ENCODE measurements at places on chromosomes 1 and 21.

DNA sequence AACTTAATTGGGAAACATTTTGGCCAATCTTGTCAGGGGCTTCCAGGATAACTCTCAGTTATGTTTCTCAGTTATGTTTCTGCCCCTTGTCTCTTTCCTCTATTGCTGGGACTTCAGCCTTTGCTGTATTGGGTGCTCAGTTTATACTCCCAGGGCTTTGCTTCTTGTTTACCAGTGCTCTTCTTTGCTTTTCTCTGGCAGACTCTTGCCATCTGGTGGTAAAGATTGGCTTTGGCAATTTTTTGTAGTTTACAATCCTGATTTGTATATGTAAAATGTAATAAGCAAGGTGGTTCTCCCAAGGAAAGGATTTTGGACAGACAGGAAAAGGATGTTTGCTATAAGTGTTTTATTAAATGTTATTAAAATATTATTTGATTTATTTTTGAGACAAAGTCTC is 37.9 kb downstream of the FABP3 start:
- peak; percentile 44 for DNase-seq

DNA sequence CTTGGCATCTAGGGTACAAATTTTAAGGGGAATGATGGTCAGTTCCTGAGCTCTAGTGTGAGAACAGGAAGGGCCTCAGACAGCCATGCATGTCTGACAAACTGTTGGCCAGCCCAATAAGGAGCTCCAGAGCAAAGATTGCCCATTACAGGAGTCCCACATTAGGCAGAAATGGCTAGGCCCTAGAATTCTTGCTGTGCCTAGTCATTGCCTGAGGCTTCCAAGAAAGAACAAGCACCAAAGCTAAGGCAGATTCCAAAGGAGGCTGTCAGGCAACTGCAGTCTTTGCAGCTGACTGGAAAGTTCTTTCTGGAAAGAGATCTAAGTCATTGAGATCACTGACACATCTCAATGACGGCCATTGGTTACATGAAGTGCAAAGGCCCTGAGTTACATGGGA is 3.9 kb upstream of the STIL start:
- DNase-seq: no peak

DNA sequence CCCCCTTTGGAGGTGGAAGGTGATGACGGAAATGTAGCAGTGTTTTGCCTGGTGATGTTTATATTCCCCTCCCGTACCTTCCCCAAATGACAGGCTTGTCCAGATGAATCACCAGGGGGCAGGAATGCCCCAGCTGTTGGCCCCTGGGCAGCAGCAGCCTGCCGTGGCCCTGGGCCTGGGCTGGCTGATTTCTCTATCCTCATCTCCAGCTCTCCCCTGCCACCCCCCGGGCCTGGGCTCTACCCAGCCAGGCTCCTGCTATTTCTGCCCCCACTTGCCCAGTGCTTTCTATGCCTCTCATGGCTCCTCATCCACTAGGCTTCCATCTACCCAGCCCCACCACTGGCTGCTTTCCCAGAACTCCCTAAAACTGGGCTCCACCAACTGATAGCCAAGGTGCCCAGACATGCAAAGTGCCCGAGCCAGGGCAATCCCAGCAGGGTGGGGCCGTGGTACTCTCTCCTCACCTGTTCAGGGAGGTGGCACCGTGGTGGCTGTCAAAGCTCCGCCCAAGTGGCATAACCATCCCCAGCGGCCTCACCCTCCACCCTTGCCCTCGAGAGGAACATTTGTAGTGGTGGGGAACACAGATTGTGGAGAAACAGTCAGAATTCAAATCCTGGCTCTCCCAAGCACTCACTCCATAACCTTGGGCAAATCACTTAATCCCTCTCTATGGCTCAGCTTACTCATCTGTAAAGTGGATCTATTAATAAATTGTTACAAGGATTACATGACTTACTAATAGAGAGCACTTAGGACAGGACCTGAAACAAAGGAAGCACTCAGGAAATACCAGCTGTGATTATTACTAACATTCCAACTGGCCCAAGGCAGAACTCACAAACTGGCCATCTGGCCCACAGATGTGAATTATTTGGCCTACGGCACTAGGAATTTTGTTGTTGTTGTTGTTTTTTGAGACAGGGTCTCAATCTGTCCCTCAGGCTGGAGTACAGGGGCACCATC is 12.8 kb upstream of the ECE1 start:
- peak; percentile 29 for DNase-seq

DNA sequence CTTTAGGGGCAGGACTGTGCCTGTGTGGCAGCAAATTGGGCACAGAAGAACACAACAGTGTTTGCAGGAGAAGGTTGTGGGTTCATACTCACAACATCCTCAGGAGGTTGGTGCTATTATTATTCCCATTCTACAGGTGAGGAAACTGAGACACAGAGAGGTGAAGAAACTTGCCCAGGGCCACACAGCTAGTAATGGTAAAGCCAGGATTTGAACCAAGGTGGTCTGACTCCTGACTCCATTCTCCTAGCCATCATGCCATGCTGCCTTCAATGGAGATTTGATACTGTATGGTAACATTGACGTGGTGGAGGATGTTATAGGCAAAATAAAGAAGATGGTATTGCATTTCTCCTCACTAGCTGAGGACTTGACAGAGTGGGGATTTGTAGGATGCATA is 334.2 kb downstream of the RPS6KC1 start:
- no peak for DNase-seq

GRCh38 chr1:190177555-190177954 is 300.1 kb downstream of the BRINP3 start:
- no peak for DNase-seq

DNA sequence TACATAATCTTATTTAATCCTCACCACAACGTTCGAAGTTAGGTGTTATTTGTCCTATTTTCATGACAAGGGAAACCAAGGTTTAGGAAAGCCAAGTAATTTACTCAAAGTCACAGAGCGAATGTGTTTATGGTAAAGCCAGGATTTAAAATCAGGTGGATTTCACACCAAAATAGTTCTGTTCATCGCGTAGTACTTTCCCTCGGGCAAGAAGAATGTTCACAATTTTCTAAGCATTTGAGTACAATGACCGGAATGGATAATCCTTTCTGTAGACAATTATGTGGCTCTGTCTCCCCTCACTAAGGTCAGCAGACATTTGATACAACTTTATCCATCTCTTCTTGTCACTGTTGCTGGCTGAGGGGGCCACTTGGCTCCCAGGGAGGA is 204.2 kb downstream of the ST6GALNAC3 start:
- DNase-seq: no peak

GRCh38 chr1:170436928-170437327 is 95.0 kb upstream of the GORAB start:
- no peak for DNase-seq

GRCh38 chr1:192654591-192655251 is 18.8 kb downstream of the RGS13 start:
- no peak for DNase-seq

DNA sequence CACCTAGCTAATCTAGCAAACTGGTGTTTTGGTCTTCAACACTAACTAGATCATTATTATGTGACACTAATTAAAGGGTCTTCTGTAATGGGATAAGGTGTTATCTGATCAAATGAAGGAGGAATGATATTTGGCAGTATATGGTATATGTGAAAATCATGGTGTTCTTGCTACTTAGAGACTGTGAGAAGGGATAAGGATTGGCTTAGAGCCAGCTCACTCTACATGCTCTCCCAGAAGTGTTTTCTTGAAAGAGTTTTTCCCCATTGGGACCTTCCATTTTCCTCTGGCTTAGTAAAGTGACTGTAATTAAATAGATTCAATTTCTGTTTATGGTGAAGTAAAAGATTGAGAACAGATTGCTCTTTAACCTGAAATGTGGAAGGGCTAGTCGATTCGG is 71.2 kb upstream of the RGL1 start:
- no peak for DNase-seq

GRCh38 chr1:172719066-172719627 is 60.2 kb downstream of the FASLG start:
- DNase-seq: no peak

- DNase-seq: no peak
Measured at GRCh38 chr1:60886090-60886489, 196.3 kb upstream of the NFIA start.

DNA sequence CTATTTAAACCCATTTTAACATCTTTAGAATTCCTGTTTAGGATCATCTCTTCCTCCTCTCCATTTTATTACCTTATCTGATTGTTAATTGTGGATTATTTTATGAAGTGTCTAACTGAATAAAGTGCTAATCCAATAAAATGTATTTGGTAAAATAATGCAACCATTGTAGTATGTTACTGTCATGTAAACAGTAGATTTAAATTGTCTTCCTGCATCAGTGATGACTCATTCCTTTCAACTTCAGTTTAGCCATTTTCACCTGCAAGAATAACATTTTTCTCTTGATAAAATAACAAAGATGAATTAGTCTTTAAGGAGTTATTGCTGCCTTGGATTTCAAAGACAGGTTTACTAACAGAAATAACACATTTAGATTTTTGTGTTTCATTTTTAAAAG is 5.4 kb downstream of the PPP2R5A start:
- peak; percentile 58 for DNase-seq

DNA sequence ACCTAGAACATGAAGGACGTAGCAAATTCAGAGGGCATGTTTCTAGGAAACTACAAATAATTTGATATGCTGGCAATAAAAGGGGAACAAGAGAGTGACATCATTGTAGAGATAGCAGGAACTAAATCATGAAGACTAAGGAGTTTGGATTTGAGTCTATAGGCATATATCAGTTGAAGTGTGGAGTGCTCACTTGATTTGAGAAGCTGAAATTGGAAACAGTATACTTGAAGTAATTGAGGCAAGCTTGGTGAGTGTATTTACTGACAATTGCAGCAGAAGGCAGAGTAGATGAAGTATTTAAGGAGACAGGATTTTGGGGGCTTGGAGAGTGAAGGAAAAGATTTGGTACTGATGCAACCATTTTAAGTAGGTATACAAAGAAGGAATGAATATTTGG is 6.4 kb upstream of the TMCO2 start:
- no peak for DNase-seq

GRCh38 chr1:109264379-109264755 is 15.0 kb downstream of the CELSR2 start:
- DNase-seq: no peak

DNA sequence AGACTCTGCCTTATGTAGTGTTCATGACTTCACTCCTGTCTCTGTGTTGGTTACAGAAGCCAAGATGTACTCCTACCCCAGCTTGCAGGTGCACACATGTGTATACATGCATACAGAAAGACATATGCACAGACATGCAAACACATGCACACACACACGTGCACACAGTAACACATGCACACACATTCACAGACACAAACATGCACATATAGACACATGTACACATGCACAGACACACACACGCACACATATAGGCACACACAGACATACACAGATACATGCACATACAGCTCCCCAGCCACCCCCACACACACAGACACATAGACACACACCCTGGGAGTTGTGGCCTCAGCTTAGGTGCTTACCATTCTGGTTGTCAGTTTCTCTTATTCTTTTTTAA is 362.6 kb upstream of the C1orf174 start:
- no peak for DNase-seq

DNA sequence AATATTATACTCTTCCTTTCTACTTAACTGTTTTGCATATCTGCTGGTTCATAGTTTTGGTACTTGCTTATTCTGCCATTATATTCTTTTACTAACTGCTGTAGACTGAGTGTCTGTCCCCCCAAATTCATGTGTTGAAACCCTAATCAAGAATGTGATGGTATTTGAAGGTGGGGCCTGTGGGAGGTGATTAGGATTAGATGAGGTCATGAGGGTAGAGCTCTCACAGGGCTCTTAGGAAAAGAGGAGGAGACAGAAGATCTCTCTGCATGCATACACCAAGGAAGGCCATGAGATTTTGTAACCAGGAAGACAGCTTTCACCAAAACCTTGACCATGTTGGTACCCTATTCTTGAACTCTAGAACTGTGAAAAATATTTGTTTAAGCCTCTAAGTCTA is 354.1 kb upstream of the B3GALT2 start:
- DNase-seq: no peak

DNA sequence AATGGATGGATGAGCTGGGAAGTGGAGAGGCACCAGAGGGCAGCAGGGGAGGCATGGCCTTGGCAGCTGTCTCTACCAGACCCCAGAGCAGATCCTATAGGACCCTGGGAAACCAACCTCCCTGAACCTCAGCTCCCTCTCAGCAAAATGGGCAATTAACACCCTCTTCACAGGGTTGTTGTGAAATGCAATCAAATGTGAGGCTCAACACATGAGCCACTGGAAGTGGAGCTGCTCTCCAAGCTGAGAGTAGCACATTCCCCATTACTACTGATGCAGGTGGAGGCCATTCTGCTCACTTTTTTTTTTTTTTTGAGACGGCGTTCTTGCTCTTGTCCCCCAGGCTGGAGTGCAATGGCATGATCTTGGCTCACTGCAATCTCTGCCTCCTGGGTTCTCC is 6.5 kb upstream of the SYNC start:
- no peak for DNase-seq

Measured in Caki2 (cell line).